ENCODE measurements at places on chromosomes 2 and 18. TPM values are rescaled to one million over a fixed set of nuclear protein-coding genes. Genes with fewer than 3 reads are reported as not detected.

- DNase-seq, result no peak
These were observed 1995.2 kb upstream of the PIK3C3 start for GRCh38 chr18:39959839-39960238.

DNA sequence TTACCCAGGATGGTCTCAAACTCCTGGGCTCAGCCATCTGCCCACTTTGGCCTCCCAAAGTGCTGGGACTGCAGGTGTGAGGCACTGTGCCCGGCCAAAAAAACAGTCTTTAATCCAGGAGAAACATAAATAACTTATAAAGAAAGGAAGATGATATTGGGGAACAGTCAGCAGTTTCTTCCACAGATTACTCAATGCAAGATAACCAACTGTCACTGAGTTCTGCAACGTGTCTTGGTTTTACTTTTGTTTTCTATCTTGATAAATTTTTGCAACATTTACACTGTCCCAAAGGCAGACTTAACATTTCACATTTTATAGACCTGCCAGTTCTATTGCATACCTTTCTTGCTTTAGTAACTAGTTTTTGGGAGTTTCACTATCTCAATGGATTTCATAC lies 71.1 kb downstream of the ANKRD44 start:
- no peak for DNase-seq

TDRD15 gene
- total RNA-seq, result not detected

TNS1 gene
- total RNA-seq, result 469 TPM

DNA sequence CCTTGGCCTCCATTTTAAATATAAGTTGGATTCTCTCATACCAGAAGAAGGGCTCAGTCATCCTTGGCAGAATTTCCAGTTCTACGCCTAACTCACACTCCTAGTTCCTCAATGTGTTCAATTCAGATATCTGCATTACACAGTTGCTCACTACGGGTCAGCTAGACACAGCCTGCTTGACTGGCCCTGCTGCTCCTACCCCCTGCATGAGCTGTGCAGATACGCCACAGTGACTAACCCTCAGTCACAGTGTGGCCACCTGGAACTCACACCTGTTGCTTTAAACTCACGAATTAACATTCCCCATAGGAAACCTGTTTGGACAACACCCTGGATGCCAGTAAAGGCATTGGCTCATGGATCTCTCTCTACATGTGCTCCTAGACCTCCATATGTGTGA lies 429.6 kb downstream of the NCKAP5 start:
- DNase-seq, result no peak

GRCh38 chr2:54366487-54367280 lies 89.4 kb upstream of the SPTBN1 start:
- DNase-seq, result no peak

GRCh38 chr2:168431301-168432024 lies 24.6 kb upstream of the CERS6 start:
- no peak for DNase-seq

FBXO48 gene
- 1.7 TPM for total RNA-seq

Measured in mucosa of gallbladder (tissue), 1 donor.